T-cell (primary cell): ENCODE measurements at places on chromosomes 6 and 20. TPM values are rescaled to one million over a fixed set of nuclear protein-coding genes. Genes with fewer than 3 reads are reported as not detected.
A peak's percentile ranks its signal among the peaks of the same experiment; 100 is the strongest.

Gene CLIC5
- 7.1 TPM for total RNA-seq

Gene MDC1
- total RNA-seq: 69.7 TPM

Gene TFAP2D
- total RNA-seq: not detected

Gene CD109
- 0.59 TPM for total RNA-seq

Gene TNXB
- 12.3 TPM for total RNA-seq

Gene XKR7
- total RNA-seq: not detected

Gene GRM4
- 0.22 TPM for total RNA-seq

Gene FGD2
- 3.0 TPM for total RNA-seq

Gene TINAG
- total RNA-seq: not detected

Gene MEP1A
- total RNA-seq: not detected

- DNase-seq: no peak
- no peaks in the 10 kb centered on the region for H3K36me3 ChIP-seq
- H3K27me3 ChIP-seq: no peaks in the 10 kb centered on the region
- H3K27ac ChIP-seq: no peak overlapping the region
- no peaks in the 10 kb centered on the region for H3K4me1 ChIP-seq
Measured at GRCh38 chr6:84871925-84872324, 107.5 kb upstream of the TBX18 start.

- no peak overlapping the region for H3K27ac ChIP-seq
- no peaks in the 10 kb centered on the region for H3K36me3 ChIP-seq
- peaks cover 8% of the 10 kb centered on the region for H3K4me1 ChIP-seq
- no peak overlapping the region for H3K4me3 ChIP-seq
- DNase-seq: no peak
Measured at GRCh38 chr6:44478591-44479254, 91.2 kb downstream of the CDC5L start.

- no peak overlapping the region for H3K4me3 ChIP-seq
- H3K36me3 ChIP-seq: no peaks in the 10 kb centered on the region
- DNase-seq: no peak
- H3K4me1 ChIP-seq: no peaks in the 10 kb centered on the region
Measured at GRCh38 chr20:8334641-8335040, 202.6 kb downstream of the PLCB1 start.

- no peaks in the 10 kb centered on the region for H3K36me3 ChIP-seq
- peaks cover 4% of the 10 kb centered on the region for H3K27me3 ChIP-seq
- H3K4me3 ChIP-seq: no peak overlapping the region
- no peak for DNase-seq
- no peaks in the 10 kb centered on the region for H3K4me1 ChIP-seq
Measured at GRCh38 chr6:14088600-14089192, 28.9 kb upstream of the CD83 start.

DNA sequence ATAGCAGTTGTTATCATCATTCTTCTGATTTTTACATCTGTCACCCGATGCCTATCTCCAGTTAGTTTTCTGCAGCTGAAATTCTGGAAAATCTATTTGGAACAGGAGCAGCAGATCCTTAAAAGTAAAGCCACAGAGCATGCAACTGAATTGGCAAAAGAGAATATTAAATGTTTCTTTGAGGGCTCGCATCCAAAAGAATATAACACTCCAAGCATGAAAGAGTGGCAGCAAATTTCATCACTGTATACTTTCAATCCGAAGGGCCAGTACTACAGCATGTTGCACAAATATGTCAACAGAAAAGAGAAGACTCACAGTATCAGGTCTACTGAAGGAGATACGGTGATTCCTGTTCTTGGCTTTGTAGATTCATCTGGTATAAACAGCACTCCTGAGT, 2.1 kb downstream of the CALHM6 start:
- no peak overlapping the region for H3K27ac ChIP-seq
- H3K4me3 ChIP-seq: no peak overlapping the region
- no peaks in the 10 kb centered on the region for H3K36me3 ChIP-seq
- H3K27me3 ChIP-seq: no peaks in the 10 kb centered on the region
- no peak for DNase-seq

DNA sequence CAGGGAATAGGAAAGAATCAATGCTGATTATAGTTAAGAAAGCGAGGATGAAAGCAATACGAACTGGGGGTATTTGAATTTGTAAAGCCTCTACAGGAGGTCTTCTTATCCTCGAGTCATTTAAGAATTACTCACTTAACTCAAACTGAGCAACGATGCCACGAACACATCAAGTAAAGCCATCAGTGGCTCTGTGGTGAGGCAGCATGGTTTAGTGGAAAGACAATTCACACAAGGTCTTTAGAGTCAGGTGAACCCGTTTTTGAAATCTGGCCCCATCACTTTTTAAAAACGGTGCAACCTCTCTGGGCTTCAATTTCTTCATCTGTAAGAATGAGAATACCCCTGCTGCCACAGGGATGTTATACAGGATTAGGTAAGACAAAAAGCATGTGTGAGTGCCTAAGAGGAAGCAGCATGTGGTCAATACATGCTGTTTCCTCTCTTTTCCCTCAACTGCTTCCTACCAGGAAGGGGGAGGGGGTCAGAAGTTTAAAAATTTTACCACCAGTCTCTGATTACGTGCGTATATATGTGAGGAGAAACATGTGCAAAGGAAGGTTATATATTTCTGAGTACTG, 162.0 kb downstream of the BTBD9 start:
- H3K4me3 ChIP-seq: no peak overlapping the region
- DNase-seq: no peak
- H3K27ac ChIP-seq: no peak overlapping the region
- no peaks in the 10 kb centered on the region for H3K4me1 ChIP-seq

GRCh38 chr20:32406701-32407100, 48.6 kb downstream of the ASXL1 start:
- no peaks in the 10 kb centered on the region for H3K27me3 ChIP-seq
- peaks cover 32% of the 10 kb centered on the region for H3K4me1 ChIP-seq
- H3K36me3 ChIP-seq: no peaks in the 10 kb centered on the region
- no peak overlapping the region for H3K4me3 ChIP-seq

GRCh38 chr6:16967470-16967817, 134.4 kb upstream of the STMND1 start:
- no peaks in the 10 kb centered on the region for H3K36me3 ChIP-seq
- H3K27me3 ChIP-seq: peaks cover 15% of the 10 kb centered on the region
- DNase-seq: no peak
- H3K27ac ChIP-seq: no peak overlapping the region

DNA sequence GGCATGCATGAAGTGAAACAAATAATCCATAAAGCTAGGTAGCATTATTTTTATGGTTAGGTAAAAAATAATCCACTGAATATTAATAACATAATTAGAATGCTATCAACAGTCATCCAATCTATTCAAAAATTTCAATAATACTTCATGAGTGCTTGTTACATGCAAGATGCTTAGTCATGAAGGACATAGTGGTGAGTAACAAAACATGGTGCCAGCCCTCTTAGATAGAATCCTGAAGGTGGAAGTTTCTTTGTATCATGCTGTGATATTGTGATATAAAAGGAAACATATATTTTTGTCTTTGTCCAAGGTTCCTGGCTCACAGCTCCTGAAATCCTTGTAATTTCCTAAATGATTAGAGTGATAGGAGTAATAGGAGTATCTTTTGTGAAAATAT, 14.9 kb downstream of the RCAN2 start:
- H3K27me3 ChIP-seq: peaks cover 4% of the 10 kb centered on the region
- H3K27ac ChIP-seq: no peak overlapping the region
- no peaks in the 10 kb centered on the region for H3K36me3 ChIP-seq

- H3K4me3 ChIP-seq: no peak overlapping the region
- no peaks in the 10 kb centered on the region for H3K36me3 ChIP-seq
- H3K27me3 ChIP-seq: no peaks in the 10 kb centered on the region
- H3K27ac ChIP-seq: no peak overlapping the region
- no peak for DNase-seq
Measured at GRCh38 chr6:3310703-3311102, 52.0 kb downstream of the PSMG4 start.

DNA sequence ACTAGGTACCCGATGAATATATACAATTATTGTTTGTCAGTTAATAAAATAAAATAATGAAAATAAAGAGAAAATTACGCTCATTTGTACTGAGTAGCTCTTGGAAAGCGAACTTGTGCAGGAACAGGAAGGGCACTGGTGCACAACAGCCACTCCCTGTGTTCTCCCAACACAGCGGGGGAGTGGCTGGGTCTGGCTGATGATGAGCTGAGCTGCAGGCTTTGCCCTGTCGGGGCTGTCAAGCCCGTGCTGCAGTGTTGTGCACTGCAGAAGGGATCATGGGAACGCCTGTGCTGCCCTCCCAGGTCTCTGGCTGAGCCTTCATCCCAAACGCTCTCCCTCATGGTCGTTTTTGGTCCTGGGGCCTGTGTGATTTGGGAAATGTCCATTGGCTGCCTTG, 131.7 kb upstream of the MAP3K4 start:
- no peak overlapping the region for H3K4me3 ChIP-seq
- H3K27me3 ChIP-seq: peaks cover 8% of the 10 kb centered on the region
- DNase-seq: no peak
- H3K4me1 ChIP-seq: no peaks in the 10 kb centered on the region

DNA sequence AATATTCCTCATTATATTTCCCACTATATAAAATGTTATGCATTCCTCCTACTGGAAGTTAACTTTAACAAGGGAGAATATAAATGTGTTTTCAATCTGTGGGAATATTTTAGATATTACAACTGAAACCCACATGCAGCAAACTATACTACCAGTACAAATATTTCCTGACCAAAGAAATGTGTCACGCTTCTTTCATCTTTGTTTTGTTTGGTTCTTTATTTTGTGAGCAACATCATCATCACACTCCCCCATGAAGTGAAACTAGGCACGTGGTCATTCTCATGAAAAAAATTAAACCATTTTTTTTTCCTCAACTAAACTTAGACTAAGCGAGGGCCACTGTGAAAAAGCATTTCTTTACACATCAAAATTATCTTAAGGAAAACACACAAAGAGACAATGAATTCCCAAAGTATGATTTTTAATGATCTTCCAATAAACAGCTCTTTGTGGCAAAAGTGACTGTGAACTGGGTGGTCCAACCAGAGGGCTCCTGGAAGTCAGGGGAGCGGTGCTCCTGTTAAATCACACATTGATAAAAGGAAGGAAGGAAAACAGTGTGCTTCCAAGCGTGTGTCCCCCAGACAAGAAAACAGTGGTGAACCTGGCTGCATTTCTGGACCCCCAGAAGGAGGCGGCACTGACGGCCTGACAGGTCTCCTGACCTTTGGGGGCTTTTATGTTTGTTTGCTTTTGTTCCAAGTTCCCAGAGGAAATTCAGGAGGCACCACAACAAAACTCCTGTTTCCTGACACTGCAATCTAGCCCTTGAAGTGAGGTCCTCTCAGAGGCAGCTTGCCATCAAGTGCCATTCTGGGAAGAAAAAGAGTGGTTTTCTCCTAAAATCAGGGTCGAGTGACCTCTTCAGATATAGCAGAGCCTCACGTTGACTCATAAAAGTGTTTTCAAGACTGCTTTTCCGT, 166.8 kb upstream of the FOXQ1 start:
- no peaks in the 10 kb centered on the region for H3K4me1 ChIP-seq
- H3K4me3 ChIP-seq: no peak overlapping the region
- H3K27me3 ChIP-seq: peaks cover 26% of the 10 kb centered on the region
- H3K36me3 ChIP-seq: no peaks in the 10 kb centered on the region
- DNase-seq: no peak

DNA sequence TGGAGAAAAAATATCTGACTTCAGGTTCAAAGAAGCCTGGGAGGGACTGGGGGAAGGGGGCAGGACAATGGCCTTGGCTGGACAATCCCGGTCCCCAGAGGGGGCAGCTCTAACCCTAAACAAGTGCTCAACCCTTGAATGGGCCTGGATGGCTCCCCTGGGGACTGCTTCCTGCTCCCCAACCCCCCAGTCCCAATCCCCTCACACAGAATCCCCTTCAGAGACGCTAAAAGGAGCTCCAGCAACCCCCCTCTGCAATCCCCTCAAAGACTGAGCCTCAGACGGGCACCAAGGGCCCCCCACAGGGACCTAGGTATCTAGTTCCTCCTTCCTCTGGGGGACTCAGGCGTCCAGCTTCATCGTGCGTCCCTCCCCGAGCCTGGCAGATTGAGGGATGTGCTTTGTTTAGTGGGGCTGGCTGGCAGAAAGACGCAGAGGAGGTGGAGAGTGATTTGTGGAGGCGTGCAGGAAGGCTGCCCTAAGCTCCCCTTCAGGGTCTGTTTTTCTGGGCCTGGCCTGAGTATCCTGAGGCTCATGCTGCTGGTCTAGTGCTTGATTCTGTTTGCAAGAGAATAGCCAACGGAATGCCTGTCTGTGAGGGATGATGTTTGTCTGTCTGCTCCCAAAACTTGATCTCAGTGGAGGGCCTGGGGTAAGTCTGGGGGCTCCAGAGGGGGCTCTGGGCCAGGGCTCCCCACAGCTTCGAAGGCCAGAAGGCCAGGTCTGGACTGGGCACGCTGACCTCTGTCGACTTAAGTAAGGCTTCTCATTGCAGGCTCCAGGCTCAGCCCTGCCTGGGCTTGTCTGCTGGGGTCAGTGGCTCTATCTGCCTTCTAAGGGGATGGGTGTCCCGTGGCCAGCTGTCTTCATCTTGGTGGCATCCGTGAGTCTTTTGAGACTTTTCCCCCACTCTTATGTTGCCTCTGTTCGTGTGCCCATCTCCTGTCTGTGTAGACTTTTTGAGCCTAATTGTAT, 1.7 kb upstream of the POU5F1 start:
- H3K27ac ChIP-seq: no peak overlapping the region
- no peaks in the 10 kb centered on the region for H3K36me3 ChIP-seq
- no peak overlapping the region for H3K4me3 ChIP-seq
- DNase-seq: no peak
- H3K4me1 ChIP-seq: peaks cover 13% of the 10 kb centered on the region

GRCh38 chr6:20402342-20403069, 827 bp downstream of the E2F3 start:
- no peaks in the 10 kb centered on the region for H3K36me3 ChIP-seq
- no peak overlapping the region for H3K27ac ChIP-seq
- no peak for DNase-seq
- peak overlapping the region; percentile 67 for H3K4me3 ChIP-seq

GRCh38 chr6:24900917-24901697, 34.7 kb downstream of the RIPOR2 start:
- peak overlapping the region; percentile 36 for H3K27ac ChIP-seq
- H3K36me3 ChIP-seq: no peaks in the 10 kb centered on the region
- no peak for DNase-seq
- H3K4me3 ChIP-seq: no peak overlapping the region

DNA sequence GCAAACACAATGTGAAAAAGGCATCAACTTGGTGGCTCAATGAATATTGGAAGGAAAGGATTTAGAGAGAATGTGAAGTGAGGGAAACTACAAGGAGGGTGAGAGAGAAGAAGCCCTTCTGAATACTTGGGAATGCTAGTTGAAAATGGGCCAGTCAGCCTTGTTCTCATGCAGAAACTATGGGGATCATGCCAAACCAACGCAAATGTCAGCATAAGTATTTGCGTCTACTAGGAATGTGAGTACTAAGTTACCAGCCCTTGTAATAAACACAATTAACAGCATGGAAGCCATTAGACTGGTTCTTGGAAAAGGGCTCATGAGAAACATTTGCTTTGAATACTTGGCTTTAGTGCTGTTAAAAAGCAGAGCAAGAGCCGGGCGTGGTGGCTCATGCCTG, 54.9 kb upstream of the AIG1 start:
- H3K27ac ChIP-seq: no peak overlapping the region
- no peaks in the 10 kb centered on the region for H3K4me1 ChIP-seq
- no peaks in the 10 kb centered on the region for H3K36me3 ChIP-seq
- H3K4me3 ChIP-seq: no peak overlapping the region
- no peak for DNase-seq
